ENCODE measurements at places on chromosomes 7 and 10. TPM values are rescaled to one million over a fixed set of nuclear protein-coding genes. Genes with fewer than 3 reads are reported as not detected.

The VIPR2 gene
- not detected for total RNA-seq

The CNTNAP2 gene
- not detected for total RNA-seq

The PDE1C gene
- 0.09 TPM for total RNA-seq

The SLC26A3 gene
- total RNA-seq, result not detected

The NEUROG3 gene
- total RNA-seq, result not detected

The ARPC1B gene
- total RNA-seq, result 610 TPM

The RNF32 gene
- 1.3 TPM for total RNA-seq

The CLRN3 gene
- total RNA-seq, result not detected

The OR2A12 gene
- not detected for total RNA-seq

The GTPBP10 gene
- 26.4 TPM for total RNA-seq

The ARHGAP22 gene
- total RNA-seq, result 34.2 TPM

The RNF133 gene
- 0.16 TPM for total RNA-seq

The GHRHR gene
- total RNA-seq, result not detected

The STK31 gene
- total RNA-seq, result under 0.01 TPM

The PDLIM1 gene
- total RNA-seq, result 4.0 TPM

The MARVELD1 gene
- 9.5 TPM for total RNA-seq

The C10orf71 gene
- total RNA-seq, result not detected

The LOXL4 gene
- 13.3 TPM for total RNA-seq

The CPA2 gene
- total RNA-seq, result not detected

The OPN4 gene
- total RNA-seq, result not detected

All from bronchial smooth muscle cell (primary cell).